ENCODE measurements at places on chromosomes 16 and 17.

DNA sequence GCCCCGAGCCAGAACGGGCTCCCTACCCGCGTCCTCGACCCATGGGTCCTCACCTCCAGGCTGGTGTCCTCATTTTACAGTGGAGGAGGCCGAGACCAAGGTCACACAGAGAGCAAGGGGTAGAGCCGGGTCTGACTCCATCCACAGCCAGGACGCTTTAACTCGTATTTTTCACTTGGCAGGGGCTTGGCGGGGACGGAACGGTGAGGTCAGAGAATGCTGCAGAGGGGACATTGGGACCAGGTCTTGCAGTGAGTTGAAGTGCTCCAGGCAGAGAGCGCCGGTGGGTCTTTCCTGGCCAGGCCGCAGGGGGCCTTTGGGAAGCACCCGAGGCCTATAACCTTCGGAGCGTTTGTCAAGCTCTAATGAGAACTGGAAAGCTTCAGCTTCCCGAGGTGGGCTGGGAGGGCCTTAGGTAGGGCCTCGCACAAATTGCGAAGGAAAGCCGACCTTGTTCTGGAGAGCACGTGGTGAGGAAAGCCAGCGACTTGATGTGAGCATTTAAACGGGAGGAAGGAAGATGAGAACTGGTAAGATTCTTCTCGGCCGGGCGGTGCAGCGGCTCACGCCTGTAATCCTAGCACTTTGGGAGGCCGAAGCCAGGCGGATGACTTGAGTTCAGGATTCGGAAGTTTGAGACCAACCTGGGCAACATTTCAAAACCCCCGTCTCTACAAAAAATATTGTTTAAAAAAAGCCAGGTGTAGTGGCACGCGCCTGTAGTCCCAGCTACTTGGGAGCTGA is 908 bp upstream of the CLUH start:
- DNase-seq, result no peak

DNA sequence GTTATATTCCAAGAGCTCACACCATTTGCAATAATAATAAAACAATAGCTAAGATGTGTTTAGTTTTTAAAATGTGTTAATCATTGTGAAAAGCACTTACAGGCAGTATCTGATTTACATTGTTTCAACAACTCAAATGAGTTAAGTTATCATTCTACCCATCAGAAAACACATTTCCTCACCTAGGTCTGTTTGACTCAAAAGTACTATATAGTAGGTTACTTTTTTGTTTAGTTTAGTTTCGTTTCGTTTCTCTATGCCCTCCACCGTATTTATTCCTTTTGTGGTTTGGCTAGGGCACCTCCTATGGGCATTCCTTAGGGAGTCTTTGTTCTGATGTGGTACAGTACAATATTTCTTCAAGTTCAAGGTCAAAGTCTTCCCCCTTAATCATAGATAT is 201.6 kb downstream of the PRKCB start:
- no peak for DNase-seq

DNA sequence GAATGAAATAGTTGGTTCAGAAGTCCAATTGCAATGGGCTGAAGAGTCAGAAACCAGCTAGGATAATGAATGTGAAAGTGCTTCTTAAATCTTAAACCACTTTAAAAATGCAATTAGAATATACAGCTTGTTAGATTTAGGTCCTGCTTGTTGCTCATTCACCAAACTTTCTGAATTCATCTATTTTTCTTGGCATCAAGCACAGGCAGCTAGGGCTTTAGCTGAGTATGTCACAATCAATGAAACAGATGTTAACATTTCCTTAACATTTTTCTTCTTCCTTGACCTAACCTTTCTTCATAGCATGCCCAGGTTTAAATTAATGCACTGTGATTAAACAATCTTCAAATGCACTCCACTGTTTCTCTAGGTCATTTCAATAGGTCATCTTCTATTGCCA is 14.4 kb downstream of the KIF2B start:
- DNase-seq, result peak; percentile 16

GRCh38 chr16:81409016-81409556 is 35.5 kb upstream of the CMIP start:
- DNase-seq, result no peak

DNA sequence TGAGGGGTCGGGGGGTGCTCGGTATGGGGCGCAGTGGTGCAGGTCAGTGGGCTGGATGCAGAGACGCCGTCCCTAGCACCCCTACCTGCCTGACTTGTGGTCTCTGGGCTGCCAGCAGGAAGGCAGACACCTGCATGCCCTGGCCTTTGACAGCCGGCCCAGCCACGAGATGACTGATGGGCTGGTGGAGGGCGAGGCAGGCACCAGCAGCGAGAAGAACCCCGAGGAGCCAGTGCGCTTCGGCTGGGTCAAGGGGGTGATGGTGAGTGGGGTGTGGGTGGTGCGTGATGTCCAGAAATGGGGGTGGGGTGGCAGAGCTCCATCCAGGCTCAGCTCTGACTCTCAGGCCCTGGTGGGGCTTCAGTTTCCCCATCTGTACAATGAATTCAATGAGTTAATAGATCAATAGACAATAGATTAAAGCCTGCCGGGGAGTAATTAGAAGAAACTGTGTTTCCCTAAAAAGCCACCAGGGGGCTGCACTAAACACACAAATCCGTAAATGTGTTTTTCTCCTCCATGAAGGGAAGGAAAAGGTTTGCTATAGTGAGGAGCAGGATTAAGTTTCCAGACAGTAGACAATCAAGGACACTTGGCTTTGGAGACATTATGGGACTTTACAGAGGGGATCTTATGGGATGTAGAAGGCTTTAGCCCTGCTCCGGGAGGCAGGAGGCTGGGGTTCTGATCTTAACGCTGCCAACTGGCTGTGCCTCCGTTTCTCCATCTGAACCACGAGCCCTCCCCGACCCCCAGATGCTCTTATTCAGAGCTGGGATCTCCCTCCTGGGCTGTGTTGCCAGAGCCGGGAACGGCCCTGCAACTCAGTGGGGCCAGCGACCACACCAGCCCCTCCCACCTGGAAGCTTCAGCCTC is 2.2 kb downstream of the SLC12A3 start:
- peak; percentile 12 for DNase-seq

DNA sequence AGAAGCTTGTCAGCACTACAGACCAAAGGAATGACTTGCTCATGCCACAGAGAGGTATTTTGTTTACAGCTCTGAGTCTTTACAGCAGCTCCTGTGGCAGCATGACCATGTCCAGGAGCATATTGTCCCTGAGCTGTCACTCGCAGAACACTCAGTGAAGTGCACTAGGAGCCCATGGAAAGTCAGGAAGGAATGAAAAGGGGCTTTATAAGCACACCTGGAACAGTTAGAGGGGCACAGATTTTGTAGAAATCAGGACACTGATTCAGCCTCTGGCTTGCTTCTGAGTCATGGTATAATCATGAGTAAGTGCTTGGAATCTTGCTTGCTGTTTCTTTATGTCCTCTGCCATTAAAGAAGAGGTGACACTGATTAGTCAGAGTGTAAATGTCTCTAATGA is 41.0 kb downstream of the TADA2A start:
- DNase-seq, result peak; percentile 18

GRCh38 chr17:7627250-7628121 is at the start of gene SAT2:
TSS of gene SAT2 (minus strand) at chr17:7627821. CDS start at chr17:7627635, 186 bp downstream.
- peak; percentile 78 for DNase-seq
